ENCODE measurements at places on chromosomes 5 and 9.

DNA sequence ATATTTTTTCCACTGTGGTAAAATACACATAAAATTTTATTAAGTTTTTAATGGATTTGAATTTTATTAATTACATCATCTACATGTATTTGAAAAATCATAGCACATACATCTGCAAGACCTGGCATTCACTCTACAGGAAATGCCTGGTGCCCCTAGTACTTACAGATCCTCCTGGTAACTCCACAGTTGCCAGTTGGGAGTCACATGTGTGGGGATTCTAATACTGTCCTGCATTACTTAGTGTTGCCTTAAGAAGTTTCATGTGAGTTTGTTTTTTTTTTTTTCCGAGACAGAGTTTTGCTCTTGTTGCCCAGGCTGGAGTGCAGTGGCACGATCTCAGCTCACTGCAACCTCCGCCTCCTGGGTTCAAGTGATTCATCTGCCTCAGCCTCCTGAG lies 18.1 kb downstream of the KDM3B start:
- DNase-seq = no peak

DNA sequence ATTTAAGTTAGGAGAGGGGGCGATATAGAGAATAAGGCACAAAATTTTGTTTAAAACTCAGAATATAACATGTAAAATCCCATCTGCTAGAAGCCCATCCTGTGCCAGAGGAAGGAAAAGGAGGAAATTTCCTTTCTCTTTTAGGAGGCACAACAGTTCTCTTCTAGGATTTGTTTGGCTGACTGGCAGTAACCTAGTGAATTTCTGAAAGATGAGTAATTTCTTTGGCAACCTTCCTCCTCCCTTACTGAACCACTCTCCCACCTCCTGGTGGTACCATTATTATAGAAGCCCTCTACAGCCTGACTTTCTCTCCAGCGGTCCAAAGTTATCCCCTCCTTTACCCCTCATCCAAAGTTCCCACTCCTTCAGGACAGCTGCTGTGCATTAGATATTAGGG lies 18.3 kb downstream of the MOCS2 start:
- no peak for DNase-seq

DNA sequence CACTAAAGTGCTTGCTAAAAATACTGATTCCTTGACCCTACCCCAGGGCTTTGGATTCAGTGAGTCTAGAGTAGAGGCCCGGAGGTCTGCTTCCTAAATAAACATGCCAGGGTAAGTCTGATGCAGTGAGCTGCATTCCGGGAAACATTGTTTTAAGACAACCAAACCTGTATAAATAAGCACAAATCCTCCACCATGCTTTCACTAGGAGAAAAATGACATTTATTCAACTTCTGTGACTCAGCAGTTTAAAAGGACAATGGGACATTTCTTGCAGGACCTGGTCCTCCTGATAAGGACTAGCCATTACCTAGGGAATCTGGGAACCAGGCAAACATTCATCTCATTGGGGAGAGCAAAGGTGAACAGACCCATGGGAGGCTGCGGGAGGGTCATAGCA lies 335.3 kb downstream of the MLLT3 start:
- DNase-seq = no peak

- DNase-seq = no peak
Observed at GRCh38 chr5:74542482-74542881, 98.0 kb downstream of the ENC1 start.

DNA sequence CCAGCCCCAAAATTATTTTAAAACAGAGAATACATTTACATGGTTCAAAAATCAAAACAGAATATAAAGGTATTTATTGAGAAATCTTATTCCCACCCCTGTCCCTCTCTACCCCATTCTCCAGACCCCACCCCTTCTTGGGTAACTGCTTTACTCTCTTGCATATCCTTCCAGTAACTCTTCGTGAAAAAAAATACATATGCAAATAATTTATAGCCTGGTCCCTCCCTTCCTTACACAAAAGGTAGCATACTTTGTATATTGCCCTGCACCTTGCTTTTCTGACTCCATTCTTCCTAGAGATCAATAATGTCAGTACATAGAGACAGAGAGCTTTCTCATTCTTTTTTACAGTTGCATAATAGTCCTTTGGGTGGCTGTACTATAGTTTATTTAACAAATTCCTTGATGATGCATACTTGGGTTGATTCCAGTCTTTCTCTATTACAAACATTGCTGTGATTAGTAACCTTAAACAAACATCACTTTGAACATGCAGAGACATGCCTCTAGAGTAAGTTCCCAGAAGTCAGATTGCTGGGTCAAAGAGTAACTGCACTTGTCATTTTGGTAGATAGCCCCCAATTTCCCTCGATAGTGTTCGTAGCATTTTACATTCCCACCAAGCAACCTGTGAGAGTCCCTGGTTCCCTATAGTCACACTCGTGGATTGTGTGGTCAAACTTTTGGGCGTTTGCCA lies 47.9 kb downstream of the STOM start:
- no peak for DNase-seq

- DNase-seq = no peak
Observed at GRCh38 chr5:109917154-109917546, 227.4 kb downstream of the MAN2A1 start.

GRCh38 chr5:149810856-149811255 lies 80.7 kb downstream of the PPARGC1B start:
- DNase-seq = no peak

- DNase-seq = no peak
Observed at GRCh38 chr5:74539986-74540385, 100.5 kb downstream of the ENC1 start.

- no peak for DNase-seq
Observed at GRCh38 chr5:143002459-143003327, 232.5 kb downstream of the ARHGAP26 start.

GRCh38 chr9:37034305-37034937 lies 353 bp upstream of the PAX5 start:
- peak; percentile 71 for DNase-seq
